Hematopoietic multipotent progenitor cell treated with erythropoietin and hydrocortisone succinate and interleukin-3 and kit ligand, for 8 days (in vitro differentiated cells): ENCODE measurements at places on chromosomes 2 and 18.

DNA sequence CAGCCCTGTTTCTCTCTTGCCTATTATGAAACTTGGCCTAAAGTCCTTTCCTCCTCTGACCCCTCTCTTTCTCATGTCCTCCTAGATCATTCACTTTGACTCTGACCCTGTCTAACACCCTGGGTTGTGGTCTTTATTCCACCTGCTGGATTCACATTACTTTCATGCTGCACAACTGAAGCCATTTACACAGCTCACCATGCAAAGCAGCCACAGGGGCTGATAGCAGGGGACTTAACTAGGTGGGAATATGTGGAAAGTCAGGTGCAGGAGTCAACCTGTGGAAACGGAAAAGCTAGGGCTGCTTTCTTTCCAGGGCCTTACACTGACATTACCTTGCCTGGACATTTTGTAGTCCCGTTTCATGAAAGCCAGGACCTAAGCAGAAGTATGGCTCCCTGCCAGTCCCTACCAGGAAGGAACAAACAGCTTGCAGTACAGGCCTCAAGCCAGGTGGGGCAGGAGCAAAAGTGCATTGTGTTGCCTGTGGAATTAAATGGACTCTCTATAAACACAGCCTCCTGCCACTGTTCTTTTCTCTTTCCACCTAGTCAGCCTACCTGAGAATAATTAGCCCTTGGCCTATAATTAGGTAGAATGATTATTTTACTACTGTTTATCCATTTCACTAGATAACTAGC, 11.8 kb downstream of the MAPRE3 start:
- DNase-seq = peak; percentile 78

GRCh38 chr2:173090276-173090877, 14.7 kb downstream of the MAP3K20 start:
- no peak for DNase-seq

DNA sequence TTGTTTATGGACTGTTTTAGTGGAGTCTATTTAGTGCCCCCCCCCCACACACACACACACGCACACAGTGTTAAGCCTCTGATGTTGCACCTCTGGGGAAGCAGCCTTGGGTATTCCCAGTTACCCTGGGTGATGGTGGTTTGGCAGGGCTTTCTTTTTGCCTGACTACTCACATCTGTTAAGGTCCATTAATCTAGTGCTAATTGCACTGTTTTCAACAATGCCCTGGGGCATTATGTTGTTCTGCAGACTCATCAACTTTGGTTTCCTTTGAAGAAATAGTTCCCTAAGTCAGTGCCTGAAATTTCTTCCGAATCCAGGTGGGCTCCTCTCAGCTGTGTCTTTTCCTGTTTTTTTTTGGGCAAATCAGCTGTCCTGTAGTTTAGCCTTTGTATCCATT, 34.7 kb downstream of the SPOPL start:
- DNase-seq = no peak

- DNase-seq = no peak
Observed at GRCh38 chr2:96201338-96201737, 7.3 kb downstream of the STARD7 start.

DNA sequence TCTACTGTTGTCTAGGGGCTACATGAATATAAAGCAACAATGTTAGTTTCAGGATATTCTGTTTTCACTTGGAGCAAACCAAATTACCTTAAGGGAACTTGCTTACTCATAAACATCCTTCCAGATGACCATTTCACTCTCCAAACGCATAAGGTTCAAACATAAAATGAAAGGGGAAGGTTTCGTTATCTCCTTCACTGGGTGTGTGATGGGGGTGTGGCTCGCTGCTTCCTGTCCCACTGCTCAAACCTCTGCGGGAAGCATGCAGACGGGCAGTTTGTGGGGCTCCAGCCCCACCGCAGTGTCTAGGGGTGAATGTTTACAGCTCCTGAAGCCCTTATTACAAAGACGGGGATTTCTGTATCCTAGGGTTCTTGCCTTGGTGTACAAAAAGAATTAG, 1310.9 kb upstream of the TMEFF2 start:
- no peak for DNase-seq

DNA sequence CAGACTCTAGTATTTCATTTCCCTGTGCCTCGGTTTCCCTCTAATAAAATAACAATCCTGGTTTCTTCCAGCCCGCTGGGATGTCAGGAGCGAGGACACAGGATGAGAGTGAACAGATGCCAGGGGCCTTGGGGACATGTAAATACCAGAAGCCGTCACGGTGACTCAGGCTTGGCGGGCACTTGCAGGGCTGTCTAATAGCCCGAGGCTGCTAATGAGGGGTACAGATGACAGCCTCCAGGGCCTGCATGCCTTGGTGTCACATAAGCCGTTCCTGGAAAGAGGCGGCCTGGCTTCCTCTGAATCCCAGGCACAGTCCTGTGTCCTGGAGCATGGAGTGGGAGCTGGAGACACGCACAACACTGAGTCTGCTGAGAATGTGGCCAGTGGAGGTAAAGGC, 28.2 kb downstream of the HS1BP3 start:
- no peak for DNase-seq

- DNase-seq = no peak
Observed at GRCh38 chr18:452816-453215, 47.7 kb downstream of the COLEC12 start.

- no peak for DNase-seq
Observed at GRCh38 chr2:211367293-211367692, 810.9 kb downstream of the CPS1 start.

GRCh38 chr2:150426724-150427123, 60.7 kb downstream of the RND3 start:
- DNase-seq = no peak
